ENCODE measurements at places on chromosomes 7 and 10. TPM values are rescaled to one million over a fixed set of nuclear protein-coding genes. Genes with fewer than 3 reads are reported as not detected.

GRCh38 chr10:52313933-52314821 lies at the start of gene DKK1:
Gene DKK1, plus strand, starts transcription at chr10:52314281. Its CDS starts 154 bp downstream, at chr10:52314435.
- peak; percentile 73 for DNase-seq

GRCh38 chr7:151060416-151061212 lies 1.2 kb downstream of the SLC4A2 start:
- no peak for DNase-seq

DNA sequence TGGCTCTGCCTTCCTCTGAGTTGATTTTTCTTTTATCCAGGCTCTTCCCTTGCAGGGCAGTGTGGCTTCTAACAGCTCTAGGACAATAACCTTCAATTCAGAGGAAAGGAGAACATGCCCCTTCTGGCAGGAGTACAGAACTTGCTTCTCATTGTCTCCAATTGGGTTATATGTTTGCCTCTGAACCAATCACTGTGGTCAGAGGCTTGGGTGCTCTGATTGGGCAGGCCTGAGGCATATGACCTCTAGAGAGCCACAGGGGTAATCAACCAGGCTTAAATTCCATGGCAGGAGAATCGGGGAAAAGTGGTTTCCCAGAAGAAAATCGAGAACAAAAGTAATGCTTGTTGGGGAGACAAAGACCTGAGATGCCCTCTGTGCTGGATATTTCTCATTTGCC lies 240.0 kb downstream of the REEP3 start:
- no peak for DNase-seq

- no peak for DNase-seq
Observed at GRCh38 chr10:75553550-75553949, 122.1 kb downstream of the LRMDA start.

DNA sequence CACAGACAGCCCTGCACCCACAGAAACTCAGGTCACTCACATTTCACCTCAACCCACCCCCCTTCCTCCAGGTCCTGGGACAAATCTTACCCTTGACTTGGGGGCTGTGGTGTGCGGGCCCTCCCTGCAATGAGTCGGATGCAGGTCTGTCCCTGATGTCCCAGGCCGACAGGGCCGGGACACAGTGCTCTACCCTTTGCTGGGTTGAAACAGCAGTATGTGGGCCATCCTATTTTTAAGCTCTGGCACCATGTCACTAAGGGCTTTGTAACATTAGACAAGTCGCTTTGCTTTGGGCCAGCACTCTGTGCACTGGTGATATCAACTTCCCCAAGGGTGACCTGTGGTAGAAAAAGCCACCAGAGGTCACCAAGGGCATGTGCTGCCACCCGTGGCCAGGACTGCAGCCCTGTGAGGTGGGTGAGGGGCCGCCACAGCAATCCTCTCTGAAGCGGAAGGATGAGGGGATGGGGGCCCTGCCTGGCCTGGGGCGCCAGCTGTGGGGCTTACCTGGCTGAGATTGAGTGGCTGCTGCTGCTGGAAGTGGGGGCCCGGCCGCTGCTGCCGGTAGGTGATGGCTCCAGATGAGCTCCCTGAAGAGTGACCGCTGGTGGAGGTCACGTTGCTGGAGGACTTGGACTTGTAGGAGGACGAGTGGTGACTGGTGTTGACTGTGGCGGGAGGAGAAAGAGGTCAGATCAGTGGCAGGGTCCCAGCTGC lies 51.3 kb downstream of the CLEC2L start:
- DNase-seq, result no peak

GRCh38 chr7:8305625-8306388 lies 43.8 kb upstream of the ICA1 start:
- DNase-seq, result no peak

DNA sequence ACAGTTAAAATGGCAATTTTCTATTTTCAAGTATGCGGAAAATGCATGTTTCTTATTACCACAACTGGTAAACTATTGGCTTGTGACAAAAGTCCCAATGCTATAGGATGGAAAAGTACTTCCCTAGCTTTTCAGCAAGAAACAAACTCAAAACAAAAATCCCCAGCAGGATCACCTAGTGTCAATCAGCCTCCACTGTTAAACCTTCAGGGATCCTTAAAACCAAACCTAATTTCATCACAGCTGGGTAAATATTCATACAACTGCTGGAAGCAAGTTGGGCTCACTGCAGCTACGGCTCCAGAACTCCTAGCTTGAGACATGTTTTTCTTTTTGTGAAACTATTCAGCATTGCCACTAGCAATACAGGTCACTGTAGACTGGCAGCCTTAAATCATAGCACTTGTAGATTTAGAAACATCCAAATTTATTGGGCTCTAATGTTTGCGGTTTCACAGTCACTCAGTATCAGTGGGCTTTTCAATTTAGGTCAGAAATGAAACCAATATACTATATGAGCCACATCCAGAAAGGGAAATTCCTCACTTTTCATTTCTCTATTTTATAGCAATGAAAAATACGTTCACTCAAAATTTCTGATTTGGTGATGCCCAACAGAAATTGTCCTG lies 145.2 kb upstream of the ANK3 start:
- DNase-seq, result no peak

DNA sequence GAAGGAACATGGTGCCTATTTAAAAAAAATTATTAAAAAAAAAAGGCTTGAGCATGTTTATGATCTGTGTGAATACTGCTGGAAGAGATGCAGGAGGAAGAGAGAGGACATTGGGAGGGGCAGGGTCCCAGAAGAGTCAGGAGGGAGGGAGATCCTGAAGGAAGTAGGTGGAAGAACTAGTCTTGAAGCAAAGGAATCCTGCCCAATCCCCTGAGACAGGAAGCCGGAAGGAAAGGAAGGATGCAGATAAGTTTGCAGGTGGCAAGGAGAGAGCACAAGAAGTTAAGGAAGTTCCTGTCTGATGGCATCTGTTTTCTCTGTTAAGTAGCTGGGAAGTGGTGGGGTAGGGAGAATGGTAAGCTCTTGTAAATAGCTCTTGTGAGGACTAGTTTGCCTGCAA lies 318.5 kb downstream of the DOCK4 start:
- no peak for DNase-seq

DNA sequence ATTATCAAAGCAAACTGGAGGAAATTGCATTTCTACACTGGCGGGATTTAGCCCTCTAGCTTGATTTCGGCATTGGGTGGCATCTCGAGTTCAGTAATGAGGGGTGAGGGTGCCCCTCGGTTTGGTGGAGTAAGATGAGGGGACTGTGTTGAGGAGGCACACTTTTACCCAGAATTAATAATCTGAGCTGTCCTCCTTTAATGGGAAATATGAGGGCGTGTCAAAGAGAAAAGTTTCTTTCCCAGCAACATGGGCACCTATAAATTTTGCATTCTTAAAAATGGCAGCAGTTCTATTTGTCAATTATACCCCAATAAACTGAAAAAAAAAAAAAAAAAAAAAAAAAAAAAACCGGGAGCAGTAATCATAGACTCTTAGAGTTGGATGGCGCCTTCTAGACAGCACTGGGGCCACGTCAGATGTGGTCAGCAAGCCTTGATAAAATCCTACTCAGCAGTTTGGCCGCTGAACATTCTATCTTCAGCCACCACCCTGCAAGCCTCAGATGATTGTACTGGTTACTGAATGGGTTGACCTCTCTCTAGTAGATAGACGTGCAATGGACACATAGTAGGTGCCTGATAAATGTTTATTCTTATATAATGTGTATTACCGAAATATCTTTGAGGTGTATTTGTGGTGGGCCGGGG lies 931 bp downstream of the PAPSS2 start:
- DNase-seq, result peak; percentile 28

DNA sequence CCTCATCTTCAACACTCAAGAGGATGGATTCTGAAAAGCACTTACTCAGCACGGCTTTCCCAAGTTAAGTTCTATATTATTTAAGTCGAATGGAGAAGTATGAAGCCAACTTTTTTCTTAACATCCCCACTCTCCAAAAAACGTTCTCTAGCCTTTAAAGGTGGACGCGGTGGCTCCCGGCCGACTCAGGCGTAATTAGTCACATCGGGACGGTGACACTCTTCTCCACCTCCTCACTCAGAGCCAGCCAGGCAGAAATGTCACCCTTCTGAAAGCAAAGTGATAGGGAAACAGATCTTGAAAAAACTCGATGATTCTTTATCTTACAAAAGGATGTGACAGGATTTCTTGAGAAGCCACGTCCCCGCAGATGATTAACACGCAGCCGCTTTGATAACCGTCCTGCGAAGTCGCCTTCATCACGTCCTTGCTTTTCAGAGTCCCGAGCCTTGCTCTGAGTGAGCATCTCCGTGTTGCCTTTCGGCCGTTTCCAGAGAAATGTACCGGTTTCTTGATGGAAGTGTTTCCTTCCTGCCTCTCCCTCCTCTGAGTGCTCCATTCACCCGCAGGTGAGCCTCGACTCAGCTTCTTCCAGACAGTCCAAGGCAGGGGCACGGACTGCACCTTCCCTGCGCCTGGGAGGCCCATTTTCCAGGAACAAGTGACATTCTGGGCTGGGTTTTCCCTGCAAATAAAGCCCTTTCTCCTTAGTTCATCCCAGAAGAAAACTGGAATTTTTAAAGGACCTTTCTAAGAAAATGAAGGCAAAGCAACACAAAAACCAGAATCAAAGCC lies 314.8 kb downstream of the DNAJB6 start:
- no peak for DNase-seq

DNA sequence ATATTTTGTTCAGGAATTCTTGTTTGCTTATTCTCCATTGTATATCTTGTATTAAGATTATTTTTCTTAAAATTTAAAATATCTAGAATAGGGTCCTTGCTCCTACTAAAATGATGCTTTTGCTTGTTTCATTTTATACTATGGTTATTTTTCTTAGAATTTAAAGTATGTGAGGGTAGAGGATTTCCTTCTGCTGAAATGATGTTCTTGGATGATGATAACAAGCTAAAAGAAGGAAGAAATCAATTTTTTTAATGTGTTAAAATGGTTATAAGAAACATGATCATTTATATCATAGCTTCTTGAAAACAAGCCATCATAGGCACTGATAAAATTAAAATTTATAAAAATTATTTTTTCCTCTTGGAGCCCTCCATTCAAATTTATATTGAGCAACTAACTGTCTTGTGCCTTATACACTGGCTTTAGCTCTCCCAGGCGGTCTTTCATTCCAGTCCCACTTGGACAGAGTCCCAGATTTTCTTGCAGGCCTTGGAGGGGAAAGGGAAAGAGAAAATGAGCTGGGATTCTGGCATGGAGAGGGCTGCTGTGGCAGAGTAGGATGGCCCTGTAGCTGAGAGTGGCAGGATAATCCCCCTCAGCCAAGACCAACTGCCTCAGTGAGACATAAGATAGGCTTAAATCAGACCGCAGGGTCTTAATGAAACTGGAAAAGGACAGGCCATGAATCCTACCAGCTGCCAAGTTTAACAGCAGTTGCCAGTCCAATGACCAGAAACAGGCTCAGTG lies 60.2 kb downstream of the DNAJB9 start:
- DNase-seq, result peak; percentile 38

- no peak for DNase-seq
Observed at GRCh38 chr7:21193895-21194294, 234.0 kb upstream of the SP4 start.

- DNase-seq, result no peak
Observed at GRCh38 chr10:96683065-96683464, 37.2 kb downstream of the PIK3AP1 start.

- no peak for DNase-seq
Observed at GRCh38 chr10:104190695-104191094, 41.5 kb downstream of the CFAP43 start.

GRCh38 chr7:43021431-43021830 lies 89.3 kb downstream of the MRPL32 start:
- no peak for DNase-seq

- DNase-seq, result no peak
Observed at GRCh38 chr10:84452003-84452402, 123.6 kb downstream of the CCSER2 start.

GRCh38 chr10:119659951-119660350 lies 8.8 kb downstream of the BAG3 start:
- no peak for DNase-seq

DNA sequence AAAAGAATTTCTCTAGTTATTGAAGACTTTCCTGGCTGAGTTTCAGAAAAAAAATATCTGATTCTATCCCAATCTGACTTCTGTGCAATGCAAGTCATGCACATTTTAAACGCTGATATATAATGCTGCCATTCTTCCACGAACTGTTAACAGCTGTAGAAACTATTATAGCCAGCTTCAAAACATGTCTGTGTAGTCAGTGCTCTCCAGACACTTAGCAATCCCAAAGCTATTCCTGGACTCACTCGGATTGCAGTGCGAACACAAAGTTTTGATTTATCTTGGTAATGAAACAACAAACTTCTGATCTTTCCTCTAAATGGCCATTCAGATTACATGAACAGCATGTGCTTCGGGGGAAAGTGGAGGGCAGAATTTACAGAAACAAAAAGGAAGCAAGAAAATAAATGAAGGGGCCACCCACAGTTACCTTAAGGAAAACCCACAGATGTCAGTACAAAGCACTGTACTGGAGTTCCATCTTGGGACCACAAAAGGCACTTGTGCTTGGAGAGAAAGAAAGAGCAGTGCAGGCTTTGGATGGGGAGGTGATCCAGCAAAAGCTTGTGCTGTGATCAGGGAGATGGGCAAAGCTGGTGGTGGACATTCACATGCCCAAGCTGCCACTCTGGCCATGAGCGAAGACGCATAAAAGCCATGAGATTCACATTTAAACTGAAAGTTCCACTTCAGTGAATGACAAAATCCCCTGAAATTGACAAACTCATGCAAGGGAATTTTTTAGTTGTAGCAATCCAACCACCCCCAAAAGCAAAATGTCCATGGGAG lies 32.1 kb upstream of the ADO start:
- no peak for DNase-seq

- no peak for DNase-seq
Observed at GRCh38 chr7:11648980-11649379, 183.0 kb downstream of the THSD7A start.

The ASIC3 gene
- total RNA-seq, result 3.4 TPM

The SLC35G1 gene
- 2.8 TPM for total RNA-seq

The PLEKHA1 gene
- 70.6 TPM for total RNA-seq

The HGF gene
- total RNA-seq, result 16.1 TPM

The TM9SF3 gene
- 61.1 TPM for total RNA-seq

The COL13A1 gene
- total RNA-seq, result 1.6 TPM

The TEX47 gene
- not detected for total RNA-seq

The CHST12 gene
- 17.9 TPM for total RNA-seq

All from heart left ventricle (tissue), 16 donors.